ENCODE measurements at places on chromosomes 13 and 19. TPM values are rescaled to one million over a fixed set of nuclear protein-coding genes. Genes with fewer than 3 reads are reported as not detected.

DNA sequence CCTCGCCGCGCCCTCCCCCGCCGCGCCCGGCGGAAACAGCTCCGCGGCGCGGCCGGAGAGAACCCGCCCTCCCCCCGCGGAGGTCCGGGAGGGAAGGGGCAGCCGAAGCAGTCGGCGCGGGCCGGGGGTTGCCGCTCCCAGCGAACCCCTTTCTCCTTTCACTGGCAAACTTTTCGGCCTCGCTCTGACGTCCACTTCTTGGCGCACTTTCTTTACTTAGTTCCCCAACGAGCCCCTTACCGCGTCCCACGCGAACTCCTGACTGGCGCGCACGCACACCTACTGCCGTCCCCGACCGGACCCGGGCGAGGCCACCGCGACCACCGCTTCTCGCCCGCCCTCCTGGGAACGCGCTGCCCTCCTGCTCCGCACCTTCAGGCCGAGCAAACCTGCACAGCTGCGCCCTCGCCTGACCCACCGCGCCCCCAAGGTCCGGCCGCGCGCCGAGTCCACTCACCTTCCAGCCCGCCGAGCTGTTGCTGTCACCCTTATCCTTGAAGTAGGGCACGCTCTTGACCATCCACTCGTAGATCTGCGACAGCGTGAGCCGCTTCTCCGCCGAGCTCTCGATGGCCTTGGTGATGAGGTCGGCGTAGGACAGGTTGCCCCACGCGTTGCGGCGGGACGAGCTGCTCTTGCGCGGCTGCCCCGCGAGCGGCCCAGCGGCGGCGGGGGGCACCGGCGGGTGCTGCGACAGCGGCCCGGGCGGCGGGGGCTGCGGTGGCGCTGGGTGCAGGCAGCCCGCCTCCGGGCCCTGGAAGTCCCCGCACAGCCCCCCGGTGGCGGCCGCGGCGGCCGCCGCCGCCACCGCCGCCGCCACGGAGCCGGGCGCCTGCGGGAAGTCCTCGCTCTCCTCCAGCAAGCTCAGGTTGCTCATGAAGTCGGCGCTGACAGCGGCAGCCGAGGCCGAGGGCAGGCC lies 1.1 kb downstream of the FOXO1 start:
- DNase-seq, result peak; percentile 29

DNA sequence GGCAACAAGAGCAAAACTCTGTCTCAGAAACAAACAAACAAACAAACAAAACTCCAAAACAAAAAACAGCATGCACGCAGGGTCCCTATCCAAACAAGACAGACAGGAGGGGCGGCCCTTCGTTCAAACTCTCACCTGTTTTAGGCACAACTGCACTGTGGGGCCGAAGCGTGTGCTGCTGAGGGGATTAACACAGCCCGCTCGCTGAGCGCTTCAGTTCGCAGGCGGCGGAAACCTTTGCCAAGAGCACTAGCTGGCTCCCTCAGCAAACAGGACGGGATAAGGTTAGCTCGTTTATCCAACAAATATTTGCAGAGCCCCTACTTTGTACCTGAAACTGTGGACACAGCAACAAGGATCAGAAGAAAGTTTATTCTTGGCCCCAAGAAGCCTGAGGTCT lies 1.6 kb upstream of the ADPRHL1 start:
- DNase-seq, result no peak

- DNase-seq, result no peak
These were observed 133.3 kb downstream of the HS6ST3 start for GRCh38 chr13:96223231-96223630.

GRCh38 chr19:8240274-8241229 lies 31.4 kb downstream of the CERS4 start:
- no peak for DNase-seq

- DNase-seq, result no peak
These were observed 181.8 kb downstream of the COL4A1 start for GRCh38 chr13:110125157-110125556.

- DNase-seq, result no peak
These were observed 1.9 kb upstream of the PLPPR3 start for GRCh38 chr19:823565-824121.

DNA sequence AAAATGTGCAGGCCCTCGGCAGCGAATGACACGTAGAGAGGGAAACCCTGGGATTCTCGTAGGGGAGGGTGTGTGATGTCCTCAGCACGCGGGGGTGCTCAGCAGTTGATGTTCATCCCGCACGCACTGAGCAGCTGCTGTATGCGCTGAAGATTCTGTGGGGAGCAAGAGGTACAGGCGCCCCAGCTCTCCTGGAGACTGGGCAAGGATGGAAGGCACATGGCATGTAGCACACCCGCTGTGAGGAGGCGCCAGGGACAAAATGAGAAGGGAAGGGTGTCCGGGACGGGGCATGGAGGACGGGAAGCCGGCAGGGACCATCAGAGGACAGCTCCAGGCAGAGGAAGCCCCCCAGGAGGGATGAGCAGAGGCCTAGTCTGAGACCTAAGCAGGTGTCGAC lies 15.4 kb downstream of the ATP11A start:
- no peak for DNase-seq

DNA sequence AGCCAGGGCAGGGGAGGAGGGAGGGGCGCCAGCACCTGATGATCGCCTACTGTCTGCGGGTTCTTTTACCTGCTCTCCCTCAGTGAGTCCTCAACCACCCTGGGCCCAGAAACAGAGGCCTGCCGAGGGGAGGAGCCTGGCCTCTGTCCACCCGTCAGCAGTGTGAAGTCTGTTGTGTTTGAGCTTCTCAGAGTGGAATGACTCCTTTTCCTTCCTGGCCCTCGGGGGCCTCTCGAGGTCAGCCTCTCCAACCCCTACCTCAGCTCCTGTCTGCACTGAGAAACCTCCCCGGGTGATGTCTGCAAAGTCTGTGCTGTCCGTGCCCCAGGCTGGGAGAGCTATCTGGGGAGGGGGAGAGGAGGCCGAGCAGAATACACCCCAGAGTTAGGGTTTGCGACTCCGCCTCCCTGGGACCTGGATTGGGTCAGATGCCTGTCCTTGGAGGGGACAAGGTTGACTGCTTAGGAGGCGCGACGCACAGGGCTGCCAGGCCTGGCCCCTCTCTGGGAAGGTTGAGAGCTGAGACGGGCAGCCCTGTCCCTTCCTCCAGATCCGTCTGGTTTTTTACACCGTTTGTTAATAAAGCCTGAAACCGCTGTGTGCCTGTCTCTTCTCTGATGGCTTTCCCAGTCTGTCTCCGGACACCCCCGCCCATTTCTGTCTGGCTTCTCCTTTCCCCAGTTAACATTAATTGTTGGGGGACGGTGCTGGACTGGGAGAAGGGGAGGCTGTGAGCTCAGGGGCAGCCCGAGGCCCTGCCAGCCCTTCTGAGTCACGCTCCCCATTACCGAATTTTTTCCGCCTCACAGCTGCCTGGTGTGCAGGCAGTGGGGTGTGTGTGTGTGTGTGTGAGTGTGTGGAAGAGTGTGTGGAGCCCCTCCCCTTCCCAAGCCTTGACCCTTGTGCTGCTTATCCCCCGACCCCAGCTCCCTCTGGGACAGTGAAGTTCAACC lies 989 bp upstream of the SSC5D start:
- no peak for DNase-seq

GRCh38 chr13:53821632-53822031 lies 793.0 kb downstream of the OLFM4 start:
- DNase-seq, result no peak

DNA sequence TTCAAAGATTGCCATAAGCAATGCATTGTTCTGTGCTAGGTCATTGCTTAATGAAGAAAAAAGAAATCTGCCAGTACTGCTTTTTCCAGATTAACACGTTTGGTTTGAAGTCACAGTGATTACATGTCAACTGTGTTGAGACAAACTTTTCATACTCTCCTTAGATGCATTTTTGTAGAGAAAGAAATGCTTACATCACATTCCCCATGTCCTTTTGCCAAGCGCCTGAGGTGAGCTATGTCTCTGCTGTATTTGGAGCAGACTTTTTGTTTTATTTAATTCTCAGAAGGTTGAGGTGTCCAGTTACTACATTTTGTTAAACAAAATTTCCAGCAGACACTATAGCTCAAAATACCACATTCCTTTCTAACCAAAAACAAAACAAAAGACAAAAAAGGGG lies 16.2 kb downstream of the LACC1 start:
- DNase-seq, result no peak

- no peak for DNase-seq
These were observed at the start of gene LRRC25 for GRCh38 chr19:18397242-18398202. LRRC25 (minus strand) TSS chr19:18397622; CDS start chr19:18396963, 659 bp downstream.

DNA sequence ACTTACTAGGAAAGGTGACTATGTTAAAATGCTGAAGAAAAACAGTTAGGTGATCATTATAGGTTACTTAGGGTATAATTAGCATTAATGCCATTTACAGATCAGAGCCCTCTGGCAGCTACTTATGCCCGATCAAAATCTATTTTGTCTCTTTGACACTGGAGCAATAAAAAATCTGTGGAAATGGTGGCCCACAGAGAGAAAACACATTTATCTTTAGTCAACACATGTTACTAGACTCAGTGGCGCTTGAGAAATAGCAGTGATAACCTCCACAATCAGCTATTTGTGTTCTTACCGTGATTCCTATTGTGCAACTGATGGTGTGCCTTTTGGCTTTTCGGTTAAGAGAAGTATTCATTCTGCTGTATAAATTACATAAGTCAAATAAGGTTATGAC lies 1519.6 kb downstream of the PCDH9 start:
- DNase-seq, result no peak

GRCh38 chr13:102472650-102473049 lies 70.8 kb upstream of the FGF14 start:
- DNase-seq, result no peak

DNA sequence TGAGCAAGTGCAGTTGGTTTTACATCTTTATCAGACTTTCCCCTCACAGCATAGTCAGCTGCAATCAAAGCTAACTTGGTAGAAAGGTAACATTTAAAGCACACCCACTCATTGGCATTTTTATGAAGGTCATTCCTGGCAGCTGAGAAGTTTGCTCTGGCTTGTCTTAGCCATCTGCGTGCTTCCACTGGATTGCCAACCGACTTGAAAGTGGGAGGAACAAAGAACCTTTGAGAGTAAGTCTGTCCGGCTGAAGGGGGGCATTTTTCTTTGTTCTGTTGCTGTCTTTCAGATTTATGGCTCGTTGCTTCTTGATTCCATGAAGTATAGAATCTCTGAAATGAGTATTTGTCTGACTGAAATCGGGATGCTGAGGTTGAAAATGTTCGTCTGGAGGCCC lies 103.1 kb downstream of the SACS start:
- DNase-seq, result no peak

DNA sequence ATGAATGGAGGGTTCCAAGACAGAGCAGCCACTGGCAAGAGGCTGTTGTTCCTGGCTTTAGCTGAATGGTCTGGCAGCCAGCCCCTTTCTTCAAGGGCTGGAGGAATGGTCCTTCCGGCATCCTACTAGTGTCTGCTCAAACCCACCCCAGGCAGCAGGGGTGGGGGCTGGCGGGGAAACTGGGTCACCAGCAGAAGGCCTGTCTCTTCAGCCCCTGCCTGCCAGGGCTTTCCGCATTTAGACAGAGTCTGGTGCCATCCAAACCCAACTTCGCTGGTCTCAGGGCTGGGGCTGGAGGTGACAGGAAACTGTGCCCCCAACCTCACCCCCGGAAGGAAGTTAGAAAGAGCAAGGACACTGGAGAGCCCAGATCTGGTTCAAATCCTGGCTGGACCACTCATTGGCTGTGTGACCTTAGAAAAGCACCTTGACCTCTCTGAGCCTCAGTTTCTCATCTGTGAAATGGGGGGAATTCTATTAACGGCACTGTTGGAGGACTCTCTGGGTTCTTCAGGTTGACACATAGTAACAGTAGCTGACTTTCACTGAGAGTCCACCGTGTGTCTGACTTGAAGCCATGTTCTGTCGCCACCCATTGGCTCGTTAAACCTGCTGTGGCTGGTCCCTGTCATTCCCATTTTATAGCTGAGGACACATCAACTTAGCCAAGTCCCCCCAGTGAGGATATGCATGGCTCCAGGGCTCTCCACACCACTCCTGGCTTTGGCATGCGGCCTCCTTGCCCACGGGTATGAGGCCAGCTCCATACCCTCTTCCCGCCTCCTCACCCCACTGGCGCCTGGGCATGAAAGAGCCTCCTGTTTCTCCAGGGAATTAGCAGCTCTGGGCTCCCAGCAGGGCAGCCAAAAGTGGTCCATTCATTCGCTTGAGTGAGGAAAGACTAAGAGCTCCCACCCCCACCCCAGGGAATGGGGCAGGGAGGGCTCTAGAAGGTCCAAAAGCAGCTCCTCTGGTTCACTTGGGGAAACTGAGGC lies 2.5 kb upstream of the NR2C2AP start:
- DNase-seq, result no peak

- no peak for DNase-seq
These were observed 458.9 kb downstream of the COG6 start for GRCh38 chr13:40114305-40114896.

- no peak for DNase-seq
These were observed 21.8 kb downstream of the TSKS start for GRCh38 chr19:49741210-49741844.

- no peak for DNase-seq
These were observed 80.8 kb downstream of the SHISA2 start for GRCh38 chr13:25971047-25971446.

GRCh38 chr13:34857558-34858325 lies 84.3 kb upstream of the NBEA start:
- no peak for DNase-seq

DNA sequence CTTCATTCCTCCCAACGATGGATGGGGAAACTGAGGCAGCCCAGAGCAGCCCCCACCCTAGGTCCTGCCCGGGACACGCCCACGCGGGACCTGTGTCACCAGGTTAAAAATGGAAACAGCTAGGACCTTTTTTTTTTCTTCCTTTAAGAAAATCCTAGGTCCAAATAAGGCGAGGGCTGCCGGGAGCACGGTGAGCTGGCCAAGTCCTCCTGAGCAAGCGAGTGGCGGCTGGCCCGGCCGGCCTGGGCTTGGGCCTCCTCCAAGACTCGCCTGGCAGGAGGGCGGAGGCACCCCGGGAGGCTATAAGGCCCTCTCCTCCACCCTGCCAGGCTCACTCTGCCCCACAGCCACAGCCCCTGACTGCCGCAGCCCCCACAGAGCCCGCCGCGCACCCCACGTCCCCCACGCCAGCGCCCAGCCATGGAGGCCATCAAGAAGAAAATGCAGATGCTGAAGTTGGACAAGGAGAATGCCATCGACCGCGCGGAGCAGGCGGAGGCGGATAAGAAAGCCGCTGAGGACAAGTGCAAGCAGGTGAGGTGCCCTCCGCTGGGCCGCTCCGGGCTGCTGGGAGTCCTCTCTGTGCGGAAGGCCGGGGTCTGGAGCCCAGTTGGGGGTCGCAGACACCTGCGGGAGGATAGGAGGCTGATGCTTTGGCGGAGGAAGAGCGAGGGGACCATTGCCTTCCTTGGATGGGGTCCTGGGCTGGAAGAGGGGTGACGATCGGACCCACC lies 8.9 kb upstream of the TPM4 start:
- no peak for DNase-seq

- DNase-seq, result no peak
These were observed 767.2 kb upstream of the SLC10A2 start for GRCh38 chr13:103833294-103833852.

The TPTE2 gene
- total RNA-seq, result not detected

The SLC10A2 gene
- not detected for total RNA-seq

The PRSS57 gene
- total RNA-seq, result not detected

The C19orf67 gene
- total RNA-seq, result 1.1 TPM

The ACER1 gene
- 0.24 TPM for total RNA-seq
